ENCODE measurements at places on chromosomes 1 and 21. TPM values are rescaled to one million over a fixed set of nuclear protein-coding genes. Genes with fewer than 3 reads are reported as not detected.

Gene LCE1F
- not detected for total RNA-seq

Gene ANXA9
- total RNA-seq: 0.21 TPM

- peak overlapping the region; percentile 88 for H3K4me3 ChIP-seq
- no peaks in the 10 kb centered on the region for H3K27me3 ChIP-seq
- H3K27ac ChIP-seq: peak overlapping the region; percentile 54
- no peak for DNase-seq
- peaks cover 66% of the 10 kb centered on the region for H3K4me1 ChIP-seq
Observed at GRCh38 chr1:101308935-101309333, 72.1 kb downstream of the S1PR1 start.

DNA sequence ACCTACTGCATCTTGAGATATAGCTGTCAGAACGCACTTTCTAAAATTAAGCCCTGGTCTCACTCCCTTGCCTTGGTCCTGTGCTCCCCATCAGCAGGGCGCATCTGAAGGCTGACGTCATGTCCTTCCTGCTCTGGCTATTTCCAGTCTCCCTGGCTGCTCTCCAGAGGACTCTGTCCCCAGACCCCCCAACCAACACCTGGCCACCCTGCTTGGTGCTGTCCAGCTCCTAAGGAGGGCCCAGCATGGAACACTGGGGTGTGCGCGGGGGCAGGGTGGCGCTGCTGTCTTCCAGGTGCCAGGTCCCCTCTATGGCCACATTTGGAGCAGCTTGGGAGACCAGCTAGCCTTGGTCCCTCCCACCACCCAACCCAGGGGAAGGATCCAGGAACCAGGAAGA lies 8.3 kb downstream of the TNNT2 start:
- DNase-seq: no peak
- H3K4me3 ChIP-seq: no peak overlapping the region
- no peaks in the 10 kb centered on the region for H3K4me1 ChIP-seq
- no peak overlapping the region for H3K27ac ChIP-seq

DNA sequence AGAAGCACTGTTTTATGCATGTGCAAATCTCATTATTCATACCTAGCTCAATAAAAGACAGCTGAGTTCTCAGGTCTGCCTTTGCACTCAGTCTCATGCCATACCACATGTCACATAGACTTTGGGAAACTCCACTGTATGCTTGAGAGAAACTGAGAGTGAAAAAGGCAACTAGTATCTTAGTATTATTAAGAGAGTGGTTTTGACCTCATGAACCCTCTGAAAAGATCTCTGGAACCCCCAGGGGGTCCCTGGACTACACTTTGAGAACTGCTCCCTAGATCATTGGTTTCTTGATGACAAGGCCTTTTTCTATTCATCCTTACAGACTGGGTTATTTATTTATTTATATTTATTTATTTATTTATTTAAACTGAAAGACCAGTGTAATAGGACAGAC lies 3.7 kb upstream of the RHEX start:
- H3K36me3 ChIP-seq: no peaks in the 10 kb centered on the region
- peak; percentile 15 for DNase-seq
- no peak overlapping the region for H3K4me3 ChIP-seq
- no peak overlapping the region for H3K27ac ChIP-seq
- peaks cover 50% of the 10 kb centered on the region for H3K4me1 ChIP-seq

GRCh38 chr1:198212675-198213074 lies 55.9 kb downstream of the NEK7 start:
- DNase-seq: no peak
- peaks cover 25% of the 10 kb centered on the region for H3K4me1 ChIP-seq
- H3K36me3 ChIP-seq: peaks cover 17% of the 10 kb centered on the region
- no peak overlapping the region for H3K4me3 ChIP-seq

DNA sequence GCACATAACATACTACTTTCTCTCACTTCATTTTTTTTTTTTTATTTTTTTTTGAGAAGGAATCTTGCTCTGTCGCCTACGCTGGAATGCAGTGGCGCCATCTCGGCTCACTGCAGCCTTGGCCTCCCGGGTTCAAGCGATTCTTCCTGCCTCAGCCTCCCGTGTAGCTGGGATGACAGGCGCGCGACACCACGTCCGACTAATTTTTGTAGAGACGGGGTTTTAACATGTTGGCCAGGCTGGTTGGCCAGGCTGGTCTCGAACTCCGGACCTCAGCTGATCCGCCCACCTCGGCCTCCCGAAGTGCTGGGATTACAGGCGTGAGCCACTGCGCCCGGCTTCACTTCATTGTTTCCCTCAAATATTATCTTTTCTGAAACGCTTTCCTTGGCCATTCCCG lies 573 bp upstream of the PEX19 start:
- DNase-seq: no peak
- H3K27me3 ChIP-seq: no peaks in the 10 kb centered on the region
- H3K4me3 ChIP-seq: peak overlapping the region; percentile 95
- H3K4me1 ChIP-seq: peaks cover 31% of the 10 kb centered on the region
- no peak overlapping the region for H3K27ac ChIP-seq

DNA sequence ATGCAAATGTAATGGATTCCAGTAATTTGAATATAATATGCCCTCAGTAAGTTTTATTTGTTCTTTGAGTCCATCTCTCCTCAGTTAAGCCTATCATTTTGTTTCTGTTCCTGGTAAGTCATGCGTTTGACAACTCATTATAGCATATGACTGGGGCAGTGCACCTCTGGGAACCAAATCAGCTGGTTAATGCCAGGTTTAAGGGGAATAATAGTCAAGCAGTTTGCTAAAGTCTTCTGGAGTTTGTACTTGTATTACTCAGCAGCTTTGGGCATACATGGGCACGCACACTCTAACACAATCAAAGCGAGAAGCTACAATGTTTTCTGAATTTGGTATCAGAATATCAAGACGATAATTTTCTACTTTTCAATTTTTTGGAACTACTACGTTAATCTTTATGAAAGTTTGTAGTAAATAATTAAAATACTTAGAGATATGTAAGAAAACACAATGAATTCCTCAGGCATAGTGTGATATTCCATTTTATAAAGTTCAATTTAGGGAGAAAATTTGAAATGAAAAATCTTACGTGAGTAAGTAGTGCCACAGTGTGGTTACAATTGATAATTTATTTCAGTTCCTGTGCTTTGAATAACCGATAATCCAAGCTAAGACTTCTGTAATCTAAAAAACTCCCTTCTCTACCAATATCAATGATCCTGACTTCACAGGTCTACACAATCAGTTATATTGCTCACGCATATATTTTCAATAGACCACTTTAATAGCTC lies 43.8 kb upstream of the KCTD3 start:
- H3K4me3 ChIP-seq: no peak overlapping the region
- peaks cover 9% of the 10 kb centered on the region for H3K27me3 ChIP-seq
- H3K4me1 ChIP-seq: no peaks in the 10 kb centered on the region
- no peak overlapping the region for H3K27ac ChIP-seq
- DNase-seq: no peak

- peaks cover 27% of the 10 kb centered on the region for H3K36me3 ChIP-seq
- H3K27ac ChIP-seq: peak overlapping the region; percentile 14
- peaks cover 13% of the 10 kb centered on the region for H3K4me1 ChIP-seq
- H3K4me3 ChIP-seq: no peak overlapping the region
Observed at GRCh38 chr1:220213382-220213983, 58.8 kb downstream of the RAB3GAP2 start.

- peaks cover 3% of the 10 kb centered on the region for H3K36me3 ChIP-seq
- no peaks in the 10 kb centered on the region for H3K27me3 ChIP-seq
- H3K4me1 ChIP-seq: peaks cover 17% of the 10 kb centered on the region
- no peak overlapping the region for H3K4me3 ChIP-seq
Observed at GRCh38 chr1:76640092-76640491, 227.2 kb upstream of the ST6GALNAC5 start.

DNA sequence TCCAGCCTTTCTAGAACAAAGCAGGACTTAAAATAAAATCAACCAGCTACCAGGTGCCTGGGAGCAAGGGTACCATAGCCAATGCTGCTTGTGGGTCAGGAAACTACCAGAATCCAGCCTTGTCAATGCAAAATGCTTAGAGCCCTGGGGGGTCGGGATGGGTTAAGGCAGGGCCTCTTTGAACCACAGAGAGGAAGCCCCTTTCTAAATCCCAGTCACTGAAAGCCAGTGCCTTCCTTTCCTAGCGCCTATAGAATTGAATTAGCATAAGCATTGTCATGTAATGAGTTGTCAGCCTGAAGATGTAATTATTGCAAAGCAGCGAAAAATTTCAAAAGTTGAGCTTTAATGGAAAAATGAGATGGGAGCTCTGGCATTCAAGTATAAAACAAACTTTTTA lies 176.6 kb upstream of the DAB1 start:
- no peaks in the 10 kb centered on the region for H3K4me1 ChIP-seq
- no peak overlapping the region for H3K4me3 ChIP-seq
- no peak for DNase-seq
- no peaks in the 10 kb centered on the region for H3K27me3 ChIP-seq
- H3K27ac ChIP-seq: no peak overlapping the region
- H3K36me3 ChIP-seq: no peaks in the 10 kb centered on the region

GRCh38 chr1:90821788-90822359 lies 104.8 kb upstream of the BARHL2 start:
- H3K4me1 ChIP-seq: no peaks in the 10 kb centered on the region
- H3K27me3 ChIP-seq: peaks cover 39% of the 10 kb centered on the region
- no peaks in the 10 kb centered on the region for H3K36me3 ChIP-seq
- DNase-seq: no peak

DNA sequence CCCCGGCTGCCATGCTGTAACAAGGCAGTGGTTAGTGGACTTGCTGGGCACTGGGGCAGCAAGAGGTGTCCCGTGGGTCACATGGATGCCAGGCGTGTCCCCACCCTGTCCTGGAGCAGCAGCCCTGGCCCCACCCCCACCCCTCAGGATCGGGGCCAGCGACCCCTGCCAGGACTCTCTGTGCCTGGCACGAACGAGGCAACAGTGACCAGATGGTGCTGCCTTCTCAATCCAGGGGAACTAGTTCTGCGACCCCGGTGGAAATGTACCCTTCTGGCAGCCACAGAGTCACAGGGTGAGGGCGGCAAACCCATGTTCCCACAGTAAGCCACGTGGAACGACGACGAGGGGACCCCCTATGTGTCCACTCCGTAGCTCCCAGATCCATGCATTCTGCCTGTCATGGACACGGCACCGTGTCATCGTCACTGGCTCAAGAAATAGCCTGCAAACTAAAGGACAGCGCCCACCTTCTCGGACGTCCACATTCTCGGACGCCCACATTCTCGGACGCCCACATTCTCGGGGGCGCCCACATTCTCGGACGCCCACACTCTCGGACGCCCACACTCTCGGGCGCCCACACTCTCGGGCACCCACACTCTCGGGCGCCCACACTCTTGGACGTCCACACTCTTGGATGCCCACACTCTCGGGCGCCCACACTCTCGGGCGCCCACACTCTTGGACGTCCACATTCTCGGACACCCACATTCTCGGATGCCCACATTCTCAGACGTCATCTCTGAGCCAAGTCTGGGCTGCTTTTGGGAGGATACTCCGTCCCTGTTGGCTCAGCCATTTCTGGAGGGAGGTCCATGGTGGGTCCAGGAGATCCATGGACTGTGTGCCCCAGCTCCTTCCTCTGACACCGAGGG lies 19.6 kb upstream of the ACTRT2 start:
- no peak overlapping the region for H3K4me3 ChIP-seq
- H3K4me1 ChIP-seq: no peaks in the 10 kb centered on the region
- no peak for DNase-seq
- no peak overlapping the region for H3K27ac ChIP-seq
- peaks cover 12% of the 10 kb centered on the region for H3K27me3 ChIP-seq

DNA sequence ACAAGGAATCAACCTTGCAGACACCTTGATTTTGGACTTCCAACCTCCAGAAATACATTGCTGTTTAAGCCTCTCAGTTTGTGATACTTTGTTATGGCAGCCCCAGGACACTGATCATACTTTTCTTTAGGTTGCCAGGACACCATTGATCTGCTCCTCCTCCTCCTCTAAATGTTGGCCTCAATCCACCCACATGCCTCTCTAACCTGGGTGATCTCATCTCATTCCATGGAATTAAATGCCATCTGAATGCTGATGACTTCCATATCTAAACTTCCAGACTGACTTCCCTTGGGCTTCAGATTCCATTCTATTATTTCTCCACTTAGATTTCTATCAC lies 7.4 kb upstream of the PPP1R15B start:
- no peak for DNase-seq
- no peak overlapping the region for H3K4me3 ChIP-seq
- no peaks in the 10 kb centered on the region for H3K36me3 ChIP-seq
- no peaks in the 10 kb centered on the region for H3K27me3 ChIP-seq
- peaks cover 46% of the 10 kb centered on the region for H3K4me1 ChIP-seq

DNA sequence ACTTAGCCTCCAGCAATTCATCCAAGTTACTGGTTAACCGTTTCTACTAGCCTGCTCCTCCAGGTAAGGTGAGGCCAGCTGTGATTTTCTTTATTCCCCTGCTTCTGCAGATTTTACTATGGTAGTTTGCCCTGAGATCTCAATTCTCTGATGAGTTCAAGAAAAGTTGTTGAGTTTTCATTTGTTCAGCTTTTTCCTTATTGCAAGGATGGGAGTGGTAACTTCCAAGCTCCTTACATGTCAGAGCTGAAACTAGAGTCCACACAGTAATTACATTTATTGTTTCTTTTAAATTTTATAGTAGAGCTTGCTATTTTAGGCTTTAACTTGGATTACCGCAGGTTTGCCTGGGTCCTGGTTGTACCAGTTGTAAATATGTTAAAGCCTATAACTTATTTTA lies 76.9 kb upstream of the ZRANB2 start:
- no peak overlapping the region for H3K27ac ChIP-seq
- H3K4me3 ChIP-seq: no peak overlapping the region
- H3K36me3 ChIP-seq: no peaks in the 10 kb centered on the region
- H3K4me1 ChIP-seq: no peaks in the 10 kb centered on the region

- no peak overlapping the region for H3K27ac ChIP-seq
- no peak for DNase-seq
- no peak overlapping the region for H3K4me3 ChIP-seq
- no peaks in the 10 kb centered on the region for H3K27me3 ChIP-seq
- no peaks in the 10 kb centered on the region for H3K36me3 ChIP-seq
- no peaks in the 10 kb centered on the region for H3K4me1 ChIP-seq
Observed at GRCh38 chr1:28865997-28866650, 48.2 kb upstream of the EPB41 start.

DNA sequence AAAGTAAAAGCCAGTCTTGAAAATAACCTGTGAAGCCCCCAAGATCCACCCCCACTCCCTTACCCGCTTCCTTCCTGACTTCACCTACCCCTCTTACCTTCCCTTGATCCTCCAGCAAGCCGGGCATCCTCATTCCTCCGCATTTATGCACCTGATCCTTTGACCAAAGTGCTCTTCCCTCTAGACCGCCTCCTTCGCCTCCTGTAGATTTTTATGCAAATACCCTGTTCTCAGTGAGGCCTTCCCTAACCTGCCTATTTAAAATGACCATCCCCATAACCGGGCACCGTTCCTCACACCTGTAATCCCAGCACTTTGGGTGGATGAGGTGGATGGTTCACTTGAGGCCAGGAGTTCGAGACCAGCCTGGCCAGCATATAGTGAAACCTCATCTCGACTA lies 1.1 kb upstream of the NENF start:
- no peak overlapping the region for H3K27ac ChIP-seq
- DNase-seq: no peak
- peak overlapping the region; percentile 54 for H3K4me3 ChIP-seq
- H3K4me1 ChIP-seq: peaks cover 25% of the 10 kb centered on the region

Data from activated T-cell treated with anti-CD3 and anti-CD28 coated beads, Interleukin-2, amount 50 U/mL, for 72 hours (primary cell).